ENCODE measurements at places on chromosomes 3 and 15. TPM values are rescaled to one million over a fixed set of nuclear protein-coding genes. Genes with fewer than 3 reads are reported as not detected.

The ITGB5 gene
- 112 TPM for total RNA-seq

The IL16 gene
- 2.7 TPM for total RNA-seq

The GABRA5 gene
- not detected for total RNA-seq

The TUSC7 gene
- not detected for total RNA-seq

DNA sequence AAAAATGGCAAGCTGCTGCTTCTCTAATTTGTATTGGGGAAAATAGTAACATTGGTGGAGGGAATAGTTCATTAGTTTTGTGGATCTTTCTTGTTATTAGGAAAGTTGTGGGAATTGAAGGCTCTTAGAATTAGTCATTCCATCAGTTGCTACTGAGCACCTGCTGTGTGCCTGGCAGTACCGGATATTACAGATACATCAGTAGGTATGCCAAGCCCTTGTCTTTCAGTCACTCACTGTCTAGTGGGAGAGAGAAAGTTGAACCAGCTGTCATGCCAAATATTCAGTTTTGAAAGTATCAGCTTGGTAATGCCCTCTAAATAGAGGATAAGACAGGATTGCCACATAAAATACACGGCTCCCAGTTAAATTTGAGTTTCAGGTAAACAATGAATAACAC lies 32.5 kb downstream of the IGSF10 start:
- DNase-seq, result no peak

DNA sequence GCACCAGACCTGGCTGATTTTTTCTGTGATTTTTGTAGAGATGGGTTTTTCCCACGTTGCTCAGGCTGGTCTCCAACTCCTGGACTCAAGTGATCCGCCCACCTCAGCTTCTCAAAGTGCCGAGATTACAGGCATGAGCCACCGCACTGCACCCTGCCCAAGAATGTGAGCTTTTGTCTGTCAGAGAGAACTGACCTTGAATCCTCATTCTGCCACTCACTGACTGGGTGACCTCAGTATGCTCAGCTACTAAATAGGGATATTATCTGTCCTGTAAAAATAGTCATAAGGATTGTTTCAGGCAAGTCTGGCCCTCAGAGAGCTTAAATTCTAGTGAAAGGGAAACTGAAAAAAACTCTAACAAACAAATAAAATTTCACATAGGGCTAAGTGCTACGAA lies 2.1 kb upstream of the RFT1 start:
- DNase-seq, result no peak

DNA sequence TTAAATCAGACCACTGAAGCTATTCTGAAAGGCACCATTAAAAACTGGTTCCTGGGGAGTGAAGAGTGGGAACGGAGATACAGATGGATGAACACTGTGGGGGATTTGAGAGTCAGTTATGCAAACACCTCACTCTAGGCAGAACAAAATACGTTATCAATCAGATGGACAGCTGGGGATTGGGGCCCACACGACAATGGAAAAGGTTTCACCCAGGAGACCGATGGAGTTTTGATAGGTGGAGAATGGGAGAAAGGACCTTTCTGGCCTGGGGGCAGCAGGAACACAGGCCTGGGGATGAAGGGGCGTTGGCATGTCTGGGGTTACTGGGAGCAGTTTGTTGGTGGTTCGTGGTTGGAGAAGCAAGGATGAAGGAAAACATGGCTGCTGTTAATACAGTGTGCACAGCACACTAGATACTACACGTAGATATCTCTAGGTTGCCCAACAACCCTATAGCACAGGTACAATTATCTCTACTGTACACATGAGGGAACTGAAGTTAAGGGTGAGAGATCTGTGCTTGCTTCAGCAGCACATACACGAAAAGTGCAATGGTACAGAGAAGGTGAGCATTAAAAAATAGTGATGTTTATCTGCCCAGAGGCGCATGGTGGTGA lies 16.5 kb downstream of the ST6GAL1 start:
- DNase-seq, result no peak

- no peak for DNase-seq
Measured at GRCh38 chr3:176426371-176426770, 770.9 kb downstream of the TBL1XR1 start.

DNA sequence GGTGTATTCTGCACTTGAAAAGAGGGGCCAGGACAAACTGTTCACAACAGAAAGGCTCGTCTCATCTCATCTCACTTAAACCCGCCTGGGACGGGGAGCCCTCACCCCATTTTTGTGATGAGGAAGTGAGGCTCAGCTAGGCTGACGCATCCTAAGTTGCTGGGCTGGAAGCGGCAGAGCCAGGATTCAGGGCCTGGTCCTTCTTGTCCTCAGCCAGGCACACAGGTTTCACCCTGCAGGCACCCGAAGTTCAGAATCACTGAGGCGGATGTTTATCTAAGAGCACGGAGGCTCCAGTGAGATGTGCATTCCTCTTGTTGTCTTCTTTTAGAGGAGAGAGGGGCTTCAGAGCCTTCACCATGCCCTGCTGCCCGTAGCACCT lies 51.1 kb upstream of the PLXNA1 start:
- no peak for DNase-seq

GRCh38 chr3:143123353-143123984 lies 3.9 kb downstream of the CHST2 start:
- no peak for DNase-seq

GRCh38 chr15:35618260-35619188 lies 72.6 kb upstream of the DPH6 start:
- no peak for DNase-seq

Data from Right ventricle myocardium superior (tissue), 1 donor.